ENCODE measurements at places on chromosomes 12 and 14. TPM values are rescaled to one million over a fixed set of nuclear protein-coding genes. Genes with fewer than 3 reads are reported as not detected.

GRCh38 chr14:30875788-30876053, 1.4 kb downstream of the COCH start:
- H3K4me3 ChIP-seq, result no peak overlapping the region
- H3K27ac ChIP-seq, result no peak overlapping the region
- no peaks in the 10 kb centered on the region for H3K36me3 ChIP-seq
- H3K4me1 ChIP-seq, result no peaks in the 10 kb centered on the region

DNA sequence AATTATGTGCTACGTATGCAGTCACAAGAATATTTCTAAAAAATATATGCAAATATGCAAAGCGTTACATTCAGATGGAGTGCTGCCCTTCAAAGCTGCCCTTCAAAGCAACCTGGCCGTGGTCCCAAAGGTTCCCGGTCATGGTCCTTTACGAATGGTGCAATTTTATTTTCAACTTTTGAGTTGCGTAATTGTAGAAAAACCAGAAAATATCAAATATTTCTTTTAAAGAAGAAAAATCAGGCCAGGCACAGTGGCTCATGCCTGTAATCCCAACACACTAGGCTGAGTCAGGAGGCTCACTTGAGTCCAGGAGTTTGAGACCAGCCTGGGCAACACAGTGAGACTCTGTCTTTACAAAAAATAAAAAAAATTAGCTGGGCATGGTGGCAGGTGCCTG, 21.4 kb downstream of the CLSTN3 start:
- H3K27me3 ChIP-seq, result no peaks in the 10 kb centered on the region
- peaks cover 32% of the 10 kb centered on the region for H3K4me1 ChIP-seq
- H3K36me3 ChIP-seq, result peaks cover 6% of the 10 kb centered on the region
- no peak overlapping the region for H3K4me3 ChIP-seq
- DNase-seq, result no peak

GRCh38 chr12:108360487-108360886, 21.4 kb upstream of the CMKLR1 start:
- H3K4me3 ChIP-seq, result no peak overlapping the region
- peaks cover 13% of the 10 kb centered on the region for H3K27me3 ChIP-seq
- no peaks in the 10 kb centered on the region for H3K36me3 ChIP-seq
- H3K27ac ChIP-seq, result no peak overlapping the region
- H3K4me1 ChIP-seq, result no peaks in the 10 kb centered on the region
- DNase-seq, result no peak

RPS6KL1 gene
- total RNA-seq, result 3.4 TPM

GRCh38 chr14:22614240-22614799, 16.2 kb downstream of the ABHD4 start:
- no peaks in the 10 kb centered on the region for H3K27me3 ChIP-seq
- H3K4me1 ChIP-seq, result peaks cover 31% of the 10 kb centered on the region
- peak overlapping the region; percentile 97 for H3K27ac ChIP-seq
- H3K4me3 ChIP-seq, result peak overlapping the region; percentile 22

DNA sequence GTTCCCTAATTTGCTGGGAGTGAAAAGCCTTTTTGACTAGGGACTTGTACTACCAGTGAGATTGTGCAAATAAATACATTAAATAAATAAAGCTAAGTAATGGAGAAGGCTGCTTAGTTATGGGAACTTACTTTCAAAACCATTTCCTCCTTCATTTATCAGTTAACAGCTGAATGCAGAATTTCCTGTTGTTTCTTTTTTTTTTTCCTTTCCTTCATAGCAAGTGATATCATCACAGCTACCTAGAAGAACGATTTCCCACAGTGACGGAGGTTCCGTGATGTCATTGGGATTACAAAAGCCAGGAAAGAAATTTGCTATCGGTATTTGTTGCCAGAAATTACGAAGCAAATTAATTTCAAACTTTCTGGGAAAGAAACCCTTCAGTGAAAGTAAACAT, 42.1 kb upstream of the SOCS2 start:
- no peaks in the 10 kb centered on the region for H3K27me3 ChIP-seq
- H3K4me1 ChIP-seq, result peaks cover 13% of the 10 kb centered on the region
- H3K36me3 ChIP-seq, result no peaks in the 10 kb centered on the region
- no peak for DNase-seq
- no peak overlapping the region for H3K4me3 ChIP-seq

REC8 gene
- 6.5 TPM for total RNA-seq

DNA sequence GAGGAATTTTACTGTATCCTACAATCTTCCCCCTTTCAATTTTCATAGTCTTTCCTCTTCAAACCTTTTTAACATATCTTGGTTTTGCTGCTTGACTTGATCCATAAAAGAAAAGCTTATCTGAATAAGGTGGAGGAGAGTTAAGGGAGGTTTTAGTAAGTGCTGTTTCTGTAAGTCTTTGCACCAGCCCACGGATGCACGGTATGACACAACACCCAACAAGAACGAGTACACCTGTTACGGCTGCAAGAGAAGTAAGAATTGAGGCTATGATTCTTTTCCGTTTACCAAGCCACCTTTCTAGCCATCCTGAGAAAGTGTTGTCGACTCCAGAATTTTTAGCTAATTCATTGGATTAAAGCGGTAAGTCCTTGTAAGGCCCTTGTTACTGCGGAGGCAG, 26.1 kb upstream of the CPNE8 start:
- no peaks in the 10 kb centered on the region for H3K27me3 ChIP-seq
- H3K4me3 ChIP-seq, result no peak overlapping the region
- DNase-seq, result no peak
- no peak overlapping the region for H3K27ac ChIP-seq
- H3K36me3 ChIP-seq, result no peaks in the 10 kb centered on the region

GRCh38 chr12:124520907-124521306, 46.5 kb downstream of the NCOR2 start:
- H3K4me3 ChIP-seq, result no peak overlapping the region
- no peaks in the 10 kb centered on the region for H3K36me3 ChIP-seq
- DNase-seq, result no peak
- no peaks in the 10 kb centered on the region for H3K27me3 ChIP-seq
- H3K4me1 ChIP-seq, result peaks cover 60% of the 10 kb centered on the region

GRCh38 chr12:50196537-50196936, 29.4 kb upstream of the CERS5 start:
- peak overlapping the region; percentile 32 for H3K27ac ChIP-seq
- peaks cover 30% of the 10 kb centered on the region for H3K4me1 ChIP-seq
- peaks cover 21% of the 10 kb centered on the region for H3K36me3 ChIP-seq
- H3K27me3 ChIP-seq, result no peaks in the 10 kb centered on the region
- H3K4me3 ChIP-seq, result no peak overlapping the region
- DNase-seq, result no peak
